ENCODE measurements at places on chromosomes 2 and 18. TPM values are rescaled to one million over a fixed set of nuclear protein-coding genes. Genes with fewer than 3 reads are reported as not detected.

The ZAP70 gene
- not detected for total RNA-seq

The TLX2 gene
- 0.30 TPM for total RNA-seq

The LIMS3 gene
- not detected for total RNA-seq

The KIAA2012 gene
- total RNA-seq, result not detected
